MCF 10A (cell line): ENCODE measurements at places on chromosomes 3 and 15.

DNA sequence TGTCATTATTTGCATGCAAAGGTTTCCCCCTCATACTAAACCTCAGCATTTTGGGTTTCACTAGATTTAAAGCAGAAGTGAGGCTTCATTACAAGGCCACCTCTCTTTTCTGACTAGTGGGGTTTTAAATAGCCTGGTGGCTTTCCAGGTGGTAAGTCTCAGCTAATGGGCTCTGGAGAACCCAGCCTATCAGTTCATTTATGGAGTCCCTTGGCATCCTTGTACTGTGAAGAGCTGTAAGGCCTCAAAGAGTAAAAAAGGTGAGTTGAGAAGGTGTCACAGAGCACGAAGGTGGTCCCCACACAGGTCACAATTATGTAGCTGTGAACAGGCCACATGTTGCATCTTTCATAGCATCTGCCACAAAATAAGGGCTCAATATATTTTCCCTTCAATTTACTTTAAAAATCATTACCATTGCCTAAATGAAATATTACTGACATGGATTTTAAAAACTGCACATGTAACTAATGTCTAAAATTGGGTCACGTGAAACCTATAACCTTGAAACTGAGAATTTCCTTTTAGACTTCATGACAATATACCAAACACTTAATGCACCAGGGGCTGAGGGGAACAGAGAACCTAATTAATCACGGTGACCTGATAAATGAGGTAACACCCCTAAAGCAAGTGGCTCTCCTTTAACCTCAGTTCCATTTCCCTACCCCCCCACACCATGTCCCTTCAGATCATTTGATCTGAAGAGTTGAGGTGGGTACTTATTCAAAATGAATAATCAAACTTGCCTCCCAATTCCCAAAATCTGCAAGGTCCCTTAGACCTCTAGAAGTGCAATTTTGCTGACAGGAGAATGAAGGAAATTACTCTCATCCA, 1.3 kb downstream of the NGLY1 start:
- no peak for DNase-seq

GRCh38 chr3:117192888-117193287, 483.3 kb downstream of the TUSC7 start:
- DNase-seq = no peak

DNA sequence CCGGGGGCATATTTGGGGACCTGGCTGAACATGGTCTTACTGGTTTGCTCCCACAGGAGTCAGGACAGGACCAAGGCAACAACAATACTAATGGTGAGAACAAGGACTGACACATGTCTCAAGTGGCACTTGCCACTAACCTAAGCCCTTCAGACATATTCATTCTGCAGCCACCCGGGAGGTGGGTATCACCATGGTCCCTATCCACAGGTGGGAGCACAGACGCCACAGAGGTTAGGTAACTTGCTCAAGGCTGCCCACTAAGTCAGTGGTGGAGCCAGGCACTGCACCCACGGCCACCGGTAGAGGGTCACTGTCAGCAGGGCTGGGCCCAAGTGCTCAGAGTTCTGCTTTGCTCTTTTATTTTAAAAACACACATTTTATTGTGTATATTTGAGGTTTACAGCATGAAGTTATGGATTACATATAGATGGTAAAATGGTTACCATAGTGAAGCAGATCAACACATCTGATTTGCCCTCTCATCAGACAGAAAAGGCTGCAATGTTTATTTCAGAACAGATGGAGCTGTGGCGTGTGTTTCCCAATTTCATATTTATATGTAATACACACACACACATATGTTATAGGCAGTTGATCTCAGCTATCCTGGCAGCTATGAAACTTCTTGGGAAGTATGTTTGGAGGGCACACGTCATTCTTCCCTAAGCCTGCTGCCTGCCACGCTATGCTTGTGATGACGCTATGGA, 30.0 kb upstream of the SLC41A3 start:
- no peak for DNase-seq

DNA sequence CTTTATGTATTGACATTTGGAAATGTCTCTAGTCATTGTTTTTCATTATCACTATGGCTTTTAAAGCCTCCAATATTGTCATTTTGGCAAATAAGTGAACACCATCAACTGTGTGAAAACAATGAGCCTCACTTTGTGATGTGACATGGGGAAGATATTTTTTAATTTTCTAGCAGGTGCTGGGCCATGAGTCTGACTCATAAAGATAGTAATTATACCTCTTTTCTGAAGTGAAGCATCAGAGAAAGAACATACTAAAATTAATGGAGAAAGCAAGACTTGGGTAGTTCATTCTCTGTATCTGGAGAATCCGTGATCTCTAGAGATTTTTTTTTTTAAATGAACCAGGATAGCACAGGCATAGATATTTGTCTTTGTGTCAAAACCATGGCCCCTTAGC, 100.8 kb downstream of the CCNL1 start:
- DNase-seq = no peak

- DNase-seq = no peak
Measured at GRCh38 chr15:65305776-65306175, 1.3 kb downstream of the RNU5B-1 start.

DNA sequence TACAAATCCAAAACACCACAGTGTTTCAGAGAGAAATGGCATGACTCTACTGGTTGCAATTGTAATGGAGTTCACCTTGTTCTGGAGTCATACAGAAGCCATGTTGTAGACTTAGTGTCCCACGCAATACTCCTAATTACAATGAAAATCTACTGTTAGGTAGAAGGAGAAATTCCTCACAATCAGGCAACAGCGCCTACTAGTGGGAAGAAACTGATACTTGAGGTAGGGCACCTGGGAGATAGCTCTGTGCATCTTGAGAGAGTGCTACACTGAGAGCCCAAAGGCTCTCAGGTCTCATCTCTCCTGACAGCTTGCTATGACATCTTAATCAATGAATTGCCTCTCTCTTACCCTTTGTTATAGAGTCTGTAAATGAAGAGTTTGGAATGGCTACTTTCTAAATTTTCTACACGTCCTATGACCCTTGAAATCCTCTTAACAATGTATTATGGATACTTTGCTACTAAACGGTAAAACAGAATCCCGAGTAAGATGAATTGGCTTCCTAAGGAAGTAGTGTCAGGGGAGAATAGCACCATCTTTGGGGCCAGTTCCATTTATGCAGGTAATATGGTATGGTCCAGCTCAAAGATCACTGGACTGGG, 422.7 kb upstream of the TPRG1 start:
- DNase-seq = peak; percentile 71

DNA sequence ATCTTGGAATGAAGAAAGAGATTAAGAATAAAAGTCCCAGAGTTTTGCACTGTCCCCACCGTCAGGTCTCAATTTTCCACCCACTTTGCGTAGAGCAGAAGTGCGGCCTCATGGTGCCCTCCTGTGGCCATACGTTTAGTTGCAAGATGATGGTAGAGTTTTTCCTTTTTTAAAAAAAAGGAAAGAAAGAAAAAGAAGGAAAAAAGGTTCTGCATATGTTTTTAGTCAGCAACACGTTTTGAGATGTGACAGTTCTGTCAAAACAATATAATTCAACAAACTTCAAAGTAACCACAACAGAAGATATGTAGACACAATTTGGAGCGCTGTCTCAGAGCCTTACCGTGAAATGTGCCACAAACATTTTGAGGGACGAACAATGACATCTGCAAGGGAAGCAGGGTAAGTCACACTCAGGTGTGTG, 24.6 kb downstream of the EBLN2 start:
- peak; percentile 54 for DNase-seq

DNA sequence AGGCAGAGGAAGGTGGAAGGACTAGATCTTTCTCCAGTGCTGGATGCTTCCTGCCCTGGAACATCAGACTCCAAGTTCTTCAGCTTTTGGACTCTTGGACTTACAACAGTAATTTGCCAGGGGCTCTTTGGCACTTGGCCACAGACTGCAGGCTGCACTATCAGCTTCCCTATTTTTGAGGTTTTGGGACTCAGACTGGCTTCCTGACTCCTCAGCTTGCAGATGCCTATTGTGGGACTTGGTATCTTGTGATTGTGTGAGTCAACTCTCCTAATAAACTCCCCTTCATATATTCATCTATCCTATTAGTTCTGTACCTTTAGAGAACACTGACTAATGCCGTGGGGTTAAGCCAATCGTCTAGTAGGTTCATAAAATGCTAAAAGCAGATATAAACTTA, 8.8 kb upstream of the B3GNT5 start:
- no peak for DNase-seq

DNA sequence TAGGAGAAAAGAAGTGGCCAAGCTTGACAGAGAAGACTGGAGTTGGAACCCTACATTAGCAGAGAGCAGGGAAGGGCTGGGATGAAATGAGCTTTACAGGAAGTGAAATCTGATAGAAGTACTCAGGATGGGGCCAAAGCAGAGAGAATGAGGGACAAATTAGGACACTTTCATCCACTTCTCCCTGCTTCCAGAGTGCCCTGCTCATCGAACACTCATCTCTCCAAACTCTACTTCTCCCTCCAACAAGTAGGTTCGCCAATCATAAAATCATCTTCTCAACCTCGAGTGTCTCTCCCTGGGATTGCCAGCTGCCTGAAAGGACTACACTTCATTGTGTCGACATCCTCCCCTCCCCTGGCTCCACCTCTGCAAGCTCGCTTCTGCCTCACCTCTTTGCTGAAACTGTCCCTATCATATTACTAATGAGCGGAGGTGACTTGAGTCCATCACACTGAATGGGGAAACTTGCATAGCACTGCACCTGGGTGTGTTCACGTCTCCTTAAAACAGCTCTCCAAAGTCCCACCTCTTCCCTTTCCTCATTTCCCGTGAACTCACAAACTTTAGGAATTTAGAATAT, 365.8 kb downstream of the FOXP1 start:
- DNase-seq = no peak

DNA sequence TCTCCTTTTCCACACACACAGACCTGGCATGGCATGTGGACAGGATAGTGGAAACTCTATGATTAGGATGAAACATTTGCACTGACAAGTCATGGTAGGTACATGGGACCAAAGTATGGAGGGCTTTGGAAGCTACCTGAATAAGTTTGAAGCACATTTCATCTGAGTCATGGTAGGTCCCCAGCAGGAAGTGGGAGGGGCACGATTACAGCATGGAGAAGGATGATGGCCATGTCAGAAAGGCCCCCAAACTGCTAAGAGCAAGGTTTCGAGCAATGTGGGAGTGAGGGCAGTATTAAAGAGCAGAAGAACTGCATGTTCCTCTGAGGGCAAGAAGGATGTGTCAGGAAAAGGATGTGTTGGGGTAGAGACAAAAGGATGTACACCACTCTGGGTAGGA, 51.5 kb upstream of the CSTA start:
- DNase-seq = no peak

DNA sequence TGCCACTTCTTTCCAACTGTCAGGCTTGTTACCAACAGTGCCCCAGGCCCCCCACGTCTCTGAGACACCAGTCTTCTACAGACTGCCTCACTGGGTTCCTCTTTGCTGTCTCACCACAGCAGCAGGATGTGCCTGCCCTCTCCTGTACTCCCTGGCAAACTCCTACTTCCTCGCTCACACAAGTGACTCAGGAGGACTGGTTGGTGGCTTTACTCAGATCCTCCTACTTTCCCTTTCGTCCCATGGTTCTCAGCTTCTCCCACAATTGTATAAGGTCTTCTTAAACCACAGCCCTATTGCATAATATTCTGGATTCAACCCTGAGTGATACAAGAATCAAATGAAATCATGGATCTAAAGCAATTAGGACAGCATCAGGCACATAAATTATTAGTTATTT, 246.6 kb upstream of the PROK2 start:
- peak; percentile 62 for DNase-seq

DNA sequence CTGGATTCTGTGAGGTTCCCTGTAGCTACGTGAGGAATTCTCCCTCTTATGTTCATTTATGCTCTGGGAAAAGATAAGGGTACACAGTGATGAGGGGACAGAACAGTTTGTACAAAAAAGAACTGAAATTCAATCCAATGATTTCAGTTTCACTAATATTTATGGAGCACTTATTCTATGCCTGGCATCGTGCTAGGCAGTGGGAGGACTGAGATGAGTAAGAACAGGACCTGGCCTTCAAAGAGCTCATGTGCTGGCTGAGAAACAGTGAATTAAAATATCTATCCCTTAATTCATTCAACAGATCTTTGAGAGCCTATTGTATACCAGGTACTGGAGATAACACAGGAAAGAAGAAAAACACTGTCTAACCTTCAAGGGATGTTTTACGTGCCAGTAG, 22.2 kb downstream of the SSR3 start:
- DNase-seq = no peak

- no peak for DNase-seq
Measured at GRCh38 chr15:63073497-63074172, 31.1 kb downstream of the TPM1 start.

DNA sequence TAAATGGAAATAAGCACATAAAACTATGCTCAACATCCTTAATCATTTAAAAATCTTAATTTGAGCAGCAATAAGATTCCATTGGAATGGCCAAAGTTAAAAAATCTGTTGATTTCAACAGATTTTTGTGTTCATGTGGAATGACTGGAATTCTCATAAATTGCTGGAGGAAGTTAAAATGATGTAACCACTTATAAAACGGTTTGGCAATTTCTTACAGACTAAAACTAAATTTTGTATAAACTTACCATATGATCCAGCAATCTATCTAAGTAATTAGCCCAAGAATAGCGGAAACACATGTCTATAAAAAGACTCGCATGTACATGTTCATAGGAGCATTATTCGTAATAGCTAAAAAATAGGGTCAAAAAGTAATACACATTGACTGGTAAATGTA, 1713.6 kb downstream of the SI start:
- no peak for DNase-seq

DNA sequence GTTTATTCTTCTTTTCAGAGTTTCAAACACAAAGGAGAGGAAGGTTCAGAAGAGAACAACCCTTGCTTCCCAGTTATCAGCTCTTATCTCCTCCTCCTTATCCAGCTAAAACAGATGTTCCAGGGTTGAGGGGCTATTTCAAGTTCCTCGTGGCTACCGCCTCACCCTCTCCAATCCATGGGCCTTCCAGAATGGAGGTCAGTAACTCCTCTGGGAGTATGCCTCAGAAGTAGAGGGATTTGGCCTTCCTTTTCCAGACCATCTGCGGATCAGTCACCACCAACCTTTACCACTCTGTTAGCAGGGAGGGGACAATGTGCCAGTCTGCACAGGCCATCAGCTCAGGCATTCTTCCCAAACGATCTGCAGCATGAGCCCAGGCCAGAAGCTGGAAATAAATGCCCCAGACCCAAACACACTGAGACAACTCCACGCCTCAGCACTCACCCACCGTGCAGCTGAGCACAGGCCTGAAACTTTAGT, 14.8 kb downstream of the HTR3C start:
- DNase-seq = no peak

- DNase-seq = no peak
Measured at GRCh38 chr15:63726491-63726890, 107.3 kb downstream of the HERC1 start.

GRCh38 chr3:16993227-16993626, 108.5 kb downstream of the PLCL2 start:
- peak; percentile 65 for DNase-seq

DNA sequence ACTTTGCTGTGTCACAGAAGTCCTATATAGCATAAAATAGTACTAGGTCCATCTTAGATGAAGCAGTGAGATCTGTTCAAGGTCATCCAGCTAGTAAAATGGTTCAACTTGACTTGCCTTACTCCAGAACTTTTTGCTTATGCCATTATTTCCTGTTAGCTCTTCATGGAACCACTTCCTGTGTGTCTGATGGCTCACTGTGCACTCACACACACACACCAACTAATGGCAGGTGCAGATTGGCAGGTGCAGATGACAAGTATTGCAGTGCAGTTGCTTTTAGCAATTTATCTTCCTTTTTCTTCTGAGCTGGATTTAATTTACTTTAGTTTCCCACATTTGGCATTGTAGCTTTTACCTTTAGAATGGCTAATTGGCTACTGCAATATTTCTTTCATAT, 29.8 kb downstream of the GOLGA8S start:
- no peak for DNase-seq
